ENCODE measurements at places on chromosomes 6 and 20. TPM values are rescaled to one million over a fixed set of nuclear protein-coding genes. Genes with fewer than 3 reads are reported as not detected.

DNA sequence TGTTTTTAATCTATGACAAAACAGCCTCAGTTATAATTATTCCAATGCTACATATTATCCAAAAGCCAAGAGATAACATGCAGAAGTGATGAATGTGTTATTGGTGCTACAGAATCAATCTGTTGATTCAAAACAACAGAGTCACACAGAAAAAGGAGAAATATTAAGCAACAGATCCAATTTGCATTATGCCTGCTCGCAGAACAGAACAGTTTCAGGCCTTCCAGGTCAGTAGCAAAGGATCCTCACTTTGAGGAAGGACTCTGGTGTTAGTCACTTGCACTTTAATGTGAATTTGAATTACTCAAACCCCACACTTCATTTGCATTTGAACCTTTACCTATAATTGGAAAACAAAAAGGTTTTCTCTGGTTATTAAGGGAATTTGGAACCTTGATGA lies 198.6 kb upstream of the NT5E start:
- DNase-seq, result no peak

GRCh38 chr6:147156799-147157382 lies 47.3 kb upstream of the STXBP5 start:
- DNase-seq, result no peak

The ATP9A gene
- 23.7 TPM for total RNA-seq

The ISM1 gene
- 21.8 TPM for total RNA-seq

The FOXO3 gene
- total RNA-seq, result 120 TPM

All from suprapubic skin (tissue), 4 donors.